ENCODE measurements at places on chromosomes 5 and 9.

GRCh38 chr5:74935752-74936091 lies 69.5 kb upstream of the FAM169A start:
- no peak for DNase-seq

GRCh38 chr5:11527652-11528349 lies 376.4 kb downstream of the CTNND2 start:
- DNase-seq = peak; percentile 53

GRCh38 chr5:37197340-37198050 lies 51.7 kb downstream of the CPLANE1 start:
- DNase-seq = no peak

DNA sequence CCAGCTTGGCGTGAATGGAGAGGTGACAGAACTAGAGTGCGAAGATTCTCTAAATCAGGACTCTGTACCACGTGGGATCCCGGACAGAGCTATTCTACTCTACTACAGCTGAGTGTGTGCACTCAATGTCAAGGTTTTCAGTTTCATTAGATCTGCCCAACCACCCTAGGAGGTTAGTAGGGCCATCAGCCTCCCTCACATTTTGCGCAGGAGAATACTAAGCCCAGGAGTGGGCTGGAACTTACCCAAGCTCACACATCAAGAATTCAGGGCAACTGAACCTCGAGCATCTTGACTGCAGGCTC lies 68.3 kb upstream of the TBC1D2 start:
- DNase-seq = no peak

GRCh38 chr9:125757834-125758233 lies 10.7 kb downstream of the PBX3 start:
- DNase-seq = no peak

DNA sequence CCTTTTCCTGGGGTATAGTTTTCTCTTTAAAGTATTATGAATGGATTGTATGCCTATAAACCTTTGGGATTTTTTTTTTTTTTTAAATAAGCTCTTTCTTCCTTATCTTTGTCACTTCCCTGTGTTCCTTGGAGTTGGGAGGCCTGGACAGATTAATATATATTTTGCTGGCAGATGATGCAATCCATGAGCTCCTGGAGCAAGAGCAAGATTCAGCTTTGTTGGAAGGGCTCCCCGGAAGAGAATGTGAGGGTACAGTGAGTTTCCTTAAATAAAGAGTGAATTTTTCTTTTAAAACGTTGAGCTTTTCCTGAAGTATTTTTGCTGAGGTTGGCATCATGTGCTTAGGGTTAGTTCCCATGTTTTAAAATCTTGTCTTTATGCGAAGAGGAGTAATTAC lies 98.7 kb upstream of the SLC28A3 start:
- no peak for DNase-seq

DNA sequence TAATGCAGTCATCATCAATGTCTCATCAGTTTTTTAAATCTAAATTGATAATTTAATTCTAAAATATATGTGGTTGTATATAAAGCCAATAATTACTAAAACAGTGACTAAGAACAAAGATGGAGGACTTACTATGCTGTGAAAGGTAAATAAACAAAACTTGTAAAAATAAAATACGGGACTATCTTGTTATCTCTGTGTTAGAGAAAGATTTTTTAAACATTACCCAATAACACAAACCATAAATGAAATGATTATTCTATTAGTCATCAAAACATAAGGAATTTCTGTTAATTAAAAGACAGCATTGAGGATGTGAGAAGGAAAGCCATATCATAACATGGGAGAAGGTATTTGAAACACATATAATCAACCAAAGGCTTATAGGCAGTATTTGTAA lies 226.2 kb upstream of the SMC2 start:
- DNase-seq = no peak

DNA sequence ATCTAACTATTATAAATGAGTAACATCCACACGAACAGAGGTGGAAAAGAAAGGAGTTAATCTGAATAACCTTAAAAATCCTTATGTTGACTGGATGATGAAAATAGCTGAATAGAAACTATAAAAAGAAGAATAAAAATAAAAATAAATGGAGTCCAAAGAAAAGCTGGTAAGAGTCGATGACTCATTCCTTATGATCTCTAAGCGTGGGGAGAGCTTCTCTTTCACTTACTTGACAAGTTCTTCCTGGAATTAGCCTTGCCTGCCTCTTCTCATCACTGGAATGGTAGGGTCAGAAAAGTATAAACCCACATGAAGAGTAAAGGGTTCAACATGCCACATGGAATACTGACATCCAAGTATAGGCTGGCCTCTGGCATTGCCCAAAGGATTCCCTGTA lies 477.0 kb upstream of the RGMB start:
- no peak for DNase-seq

DNA sequence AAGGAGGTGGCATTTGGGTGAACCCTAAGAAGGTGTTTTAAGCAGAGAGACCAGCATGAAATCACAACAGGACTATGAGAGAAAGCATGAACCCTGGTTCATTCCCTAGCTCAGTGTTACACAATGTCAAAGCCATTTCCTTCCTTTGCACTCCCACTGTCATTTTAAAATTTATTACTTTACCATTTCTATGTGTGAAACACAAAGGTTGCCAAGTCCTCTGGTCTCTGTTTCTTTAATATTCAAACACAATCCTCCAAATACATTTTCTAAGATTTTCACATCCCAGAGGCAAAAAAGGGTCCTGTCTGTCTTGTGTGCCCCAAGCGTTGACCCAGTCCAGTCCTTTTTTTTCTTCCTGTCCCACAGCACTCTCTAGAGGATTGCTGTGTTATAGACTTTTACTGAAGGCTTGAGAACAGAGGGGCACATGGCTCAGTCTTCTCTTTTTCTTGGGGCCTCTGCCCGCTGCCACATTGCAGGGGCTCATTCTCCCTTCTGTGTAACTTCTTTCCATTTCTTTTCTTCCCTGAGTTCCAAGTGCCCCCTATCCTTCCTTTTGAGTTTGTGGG lies 78.6 kb upstream of the SLC28A3 start:
- no peak for DNase-seq

DNA sequence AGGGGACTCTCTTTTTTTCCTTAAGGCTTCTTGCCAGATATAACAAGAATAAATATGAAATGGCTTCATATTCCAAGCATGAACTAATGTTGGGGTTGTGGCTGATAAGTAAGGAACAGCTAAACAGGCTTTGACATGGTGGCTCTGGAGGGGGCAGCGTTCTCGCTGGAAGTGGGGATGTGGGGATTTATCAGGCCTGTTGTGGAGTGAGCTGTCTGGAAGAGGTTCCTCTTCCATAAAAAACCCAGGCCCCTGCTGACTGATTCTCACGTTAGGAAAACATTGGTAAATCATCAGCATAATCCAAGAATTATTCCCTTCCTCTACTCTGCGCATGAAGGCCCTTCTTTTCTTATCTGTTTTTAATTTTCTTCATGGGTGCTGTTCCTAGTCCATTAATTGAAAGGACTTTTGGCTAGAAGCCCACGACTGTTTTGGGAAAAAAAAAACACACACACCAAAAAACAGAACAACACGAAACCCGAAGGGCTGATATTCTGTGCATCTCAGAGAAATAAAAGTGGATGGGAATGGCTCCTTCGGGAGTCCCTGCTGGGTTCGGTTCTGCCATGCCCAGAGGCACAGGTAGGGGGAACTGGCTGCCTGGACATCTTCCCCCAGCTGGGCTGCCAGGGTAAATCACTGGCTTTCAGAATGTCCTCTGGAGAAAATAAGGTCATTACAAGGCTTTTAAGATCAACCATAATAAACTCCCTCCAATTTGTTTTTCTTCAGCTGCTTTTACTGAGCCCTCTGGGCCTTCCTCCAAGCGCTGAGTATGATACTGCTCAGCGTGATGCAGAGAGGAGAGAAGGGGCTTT lies 297.0 kb downstream of the SLIT3 start:
- DNase-seq = no peak

DNA sequence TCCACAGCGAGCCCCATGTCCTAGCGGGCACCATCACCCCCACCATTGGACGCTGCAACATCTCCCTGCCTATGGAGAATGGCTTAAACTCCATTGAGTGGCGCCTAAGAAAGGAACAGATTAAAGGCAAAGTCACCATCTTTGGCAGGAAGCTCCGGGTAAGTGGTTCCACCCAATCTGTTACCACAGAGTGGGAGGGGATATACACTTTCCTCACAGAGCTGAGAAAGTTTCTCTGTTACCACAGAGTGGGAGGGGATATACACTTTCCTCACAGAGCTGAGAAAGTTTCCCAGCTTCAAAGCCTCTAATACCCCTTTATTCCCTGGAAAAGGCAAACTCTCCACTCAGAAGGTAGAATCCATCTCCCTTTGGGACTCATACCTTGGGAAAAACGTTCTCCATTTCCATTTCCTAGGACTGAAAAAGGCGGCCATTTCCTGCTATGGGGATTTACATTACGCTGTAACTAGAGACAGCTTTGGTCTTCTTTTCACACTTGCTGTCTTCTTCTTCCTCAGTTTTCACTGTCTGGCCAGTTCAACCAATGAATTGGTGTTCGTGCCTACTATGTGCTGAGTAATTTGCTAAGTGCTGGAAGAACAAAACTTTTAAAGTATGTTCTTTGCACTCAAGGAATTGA lies 63.4 kb upstream of the WWC1 start:
- DNase-seq = no peak

DNA sequence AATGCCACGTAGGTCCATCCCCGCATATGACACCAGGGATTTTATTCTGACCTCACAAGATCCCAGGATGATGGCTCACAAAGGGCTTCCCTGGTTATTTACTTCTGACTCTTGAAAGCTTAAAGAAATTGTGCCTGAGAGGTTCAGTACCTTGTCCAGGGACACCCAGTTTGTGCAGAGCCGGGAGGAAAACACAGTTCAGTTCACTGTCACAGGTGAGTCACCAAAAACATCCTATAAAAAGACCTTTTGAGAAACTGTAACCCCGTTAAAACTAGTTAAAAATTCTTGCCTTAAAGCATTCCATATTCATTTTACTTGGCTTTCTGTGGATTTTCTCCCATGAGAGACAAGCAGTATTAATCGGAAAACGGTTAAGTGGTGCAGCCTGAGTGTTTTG lies 56.6 kb downstream of the ZNF510 start:
- DNase-seq = no peak

GRCh38 chr5:154713615-154714125 lies 41.5 kb upstream of the LARP1 start:
- DNase-seq = no peak

DNA sequence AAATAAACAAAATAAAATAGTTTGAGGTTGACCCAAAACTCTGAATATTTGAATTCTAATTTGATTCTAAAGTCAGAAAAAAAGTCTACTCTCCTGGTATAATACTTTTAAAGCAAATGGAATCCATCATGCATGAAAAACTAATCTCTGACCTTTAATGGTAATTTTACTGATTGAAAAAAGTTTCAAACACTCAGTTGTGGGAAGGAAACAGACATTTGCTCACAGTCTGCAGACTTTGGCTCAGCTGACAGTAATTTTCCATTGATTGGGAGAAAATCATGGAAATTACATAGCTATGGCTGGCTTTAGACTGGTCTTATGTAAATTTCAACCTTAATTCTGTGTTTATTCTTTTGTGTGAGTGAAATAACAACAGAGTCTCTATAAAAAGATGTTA lies 574.3 kb downstream of the PDE4D start:
- no peak for DNase-seq

DNA sequence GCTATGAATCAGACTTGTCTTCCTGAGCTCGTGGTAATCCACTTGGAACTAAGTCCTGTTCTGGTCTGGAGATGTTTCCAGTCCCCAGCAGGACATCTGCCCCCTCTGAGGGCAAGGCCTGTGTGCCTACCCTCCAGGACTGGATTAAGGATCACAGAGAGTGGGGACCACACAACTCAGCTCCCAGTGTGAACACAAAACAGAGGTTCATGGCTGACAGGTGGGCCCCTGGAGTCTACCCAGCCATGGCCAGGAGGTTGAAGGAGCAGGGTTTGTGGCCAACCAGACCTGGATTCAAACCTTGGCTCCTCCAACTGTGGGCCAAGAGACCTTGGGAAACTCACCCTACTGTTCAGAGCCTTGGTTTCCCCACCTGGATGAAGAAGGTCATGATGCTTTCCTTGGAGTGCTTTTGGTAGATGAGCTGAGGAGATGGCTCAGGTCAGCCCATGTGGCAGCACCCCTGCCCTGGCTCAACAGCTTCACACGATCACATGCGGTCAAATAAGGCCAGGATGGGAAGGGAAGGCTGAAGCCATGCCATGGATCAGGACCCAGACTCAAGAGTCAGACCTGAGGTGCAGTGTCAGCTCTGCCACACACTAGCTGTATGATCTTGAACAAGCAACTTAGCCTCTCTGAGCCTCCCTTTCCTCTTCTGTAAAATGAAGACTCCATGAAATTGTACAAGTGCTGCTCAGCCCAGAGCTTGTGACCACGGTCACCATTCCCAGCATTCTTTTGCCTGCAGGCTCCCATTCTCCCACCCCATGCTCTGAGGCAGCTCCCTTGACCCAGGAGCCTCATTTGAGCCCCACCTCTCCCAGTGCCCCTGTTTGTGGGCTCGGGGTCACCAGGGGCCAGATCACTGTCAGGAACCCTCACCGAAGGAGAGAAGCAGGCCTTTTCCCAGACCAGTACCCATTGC lies 27.3 kb upstream of the ANGPTL2 start:
- no peak for DNase-seq

- DNase-seq = no peak
These were observed 94.3 kb downstream of the WDR41 start for GRCh38 chr5:77397686-77398292.

DNA sequence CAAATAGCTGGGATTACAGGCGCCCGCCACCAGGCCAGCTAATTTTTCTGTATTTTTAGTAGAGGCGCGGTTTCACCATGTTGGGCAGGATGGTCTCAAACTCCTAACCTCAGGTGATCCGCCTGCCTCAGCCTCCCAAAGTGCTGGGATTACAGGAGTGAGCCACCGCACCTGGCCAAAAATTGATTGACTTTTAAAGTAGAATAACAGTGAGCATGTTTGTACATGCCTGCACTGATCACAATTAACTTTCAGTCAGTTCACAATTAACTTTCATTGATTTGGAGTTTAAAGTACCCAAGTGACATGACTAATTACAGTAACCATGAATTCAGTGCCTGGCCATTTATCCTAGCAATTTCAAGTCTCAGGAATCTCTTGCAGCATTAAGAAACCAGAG lies 61.3 kb downstream of the ANKH start:
- no peak for DNase-seq

DNA sequence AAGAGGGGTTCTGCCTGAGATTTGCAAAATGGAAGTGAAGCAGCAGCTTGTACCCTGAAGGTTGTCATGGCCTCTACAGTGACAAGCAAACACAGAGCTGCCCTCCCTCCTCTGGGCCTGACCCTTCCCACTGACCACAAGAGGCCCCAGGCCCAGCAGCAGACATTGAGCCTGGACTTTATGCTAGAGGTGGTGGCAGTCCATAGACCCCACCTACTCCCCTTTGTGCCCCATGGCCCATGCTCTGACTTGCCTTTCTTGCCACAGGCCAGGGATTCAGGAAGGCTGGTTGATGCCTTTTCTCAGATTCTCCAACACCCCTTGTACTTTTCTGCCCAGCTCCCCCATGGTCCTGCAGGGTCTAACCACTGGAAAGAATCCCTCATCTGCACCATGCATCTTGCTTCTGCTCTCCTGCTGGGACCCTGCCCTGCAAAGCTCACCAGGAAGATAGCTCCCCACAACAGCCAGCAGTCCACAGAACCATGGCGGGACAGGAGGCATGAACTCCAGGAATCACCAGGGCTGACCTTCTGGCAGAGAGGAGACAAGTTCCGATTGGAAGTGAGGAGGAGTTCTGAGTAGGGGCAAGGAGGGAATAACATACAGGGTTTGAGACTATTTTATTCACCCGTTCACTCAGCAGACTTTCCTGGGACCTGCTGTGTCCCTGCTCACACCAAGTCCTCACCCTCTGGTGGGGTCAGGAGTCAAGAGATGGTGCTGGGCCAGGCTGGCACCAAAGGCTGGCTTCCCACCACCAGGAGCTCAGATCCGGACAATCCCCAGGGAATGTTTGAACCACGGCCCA lies 263.8 kb downstream of the SYK start:
- DNase-seq = no peak

Measured in COR-L47 (cell line).